ENCODE measurements at places on chromosomes 3 and 15. TPM values are rescaled to one million over a fixed set of nuclear protein-coding genes. Genes with fewer than 3 reads are reported as not detected.

- DNase-seq = no peak
Observed at GRCh38 chr15:44692659-44693058, 18.5 kb downstream of the PATL2 start.

DNA sequence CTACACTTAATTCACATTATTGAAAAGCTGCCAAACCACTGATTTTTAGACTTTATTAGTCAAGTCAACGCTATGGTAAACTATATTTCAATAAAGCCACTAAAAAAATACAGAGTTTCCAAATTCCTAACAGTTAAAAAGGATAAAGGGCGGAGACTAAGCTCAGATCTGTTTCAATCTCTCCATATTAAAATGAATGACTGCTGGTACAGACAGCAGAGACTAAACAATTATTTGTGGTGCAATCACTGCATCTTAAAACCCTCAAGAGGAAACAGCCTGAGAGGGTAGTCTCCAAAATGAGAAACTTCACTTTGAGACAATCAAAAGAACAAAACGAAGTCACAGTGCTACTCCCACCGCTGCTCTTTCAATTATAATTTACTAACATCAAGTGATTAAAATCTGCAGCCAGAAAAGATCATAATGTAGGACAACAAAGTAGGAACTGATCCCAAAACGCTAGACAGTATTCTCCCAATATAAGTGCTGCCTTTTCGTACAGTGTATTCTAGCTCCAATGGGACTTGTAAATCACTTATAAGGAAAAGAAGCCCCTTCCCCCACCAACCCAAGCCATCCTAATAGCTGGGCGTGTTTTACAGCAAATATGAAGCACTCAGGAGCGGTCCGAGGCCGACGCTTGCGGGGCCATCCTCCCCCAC is 1.2 kb downstream of the UBP1 start:
- no peak for DNase-seq

DNA sequence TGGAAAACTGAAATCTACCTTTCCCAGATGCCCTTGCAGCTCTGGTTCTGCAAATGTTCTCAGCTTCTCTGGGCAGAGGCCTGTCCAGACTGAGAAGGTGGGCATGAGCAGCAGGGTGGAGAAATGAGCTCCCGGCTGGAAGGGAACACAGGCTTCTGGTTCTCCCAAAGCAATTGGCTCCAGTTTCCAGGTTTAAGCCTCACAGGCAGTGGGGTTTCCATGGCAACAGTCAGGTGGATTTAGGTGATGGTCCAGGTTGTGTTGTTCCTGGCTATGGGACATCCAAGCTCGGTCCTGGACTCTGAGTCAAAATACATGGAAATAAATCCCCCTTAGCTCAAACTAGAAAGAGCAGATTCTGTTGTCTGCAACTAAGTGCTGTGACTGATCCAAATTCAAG is 94.6 kb upstream of the IQSEC1 start:
- DNase-seq = no peak

GRCh38 chr3:169668072-169668956 is 4.8 kb upstream of the MECOM start:
- DNase-seq = no peak

The FRG2C gene
- not detected for total RNA-seq

- DNase-seq = no peak
Observed at GRCh38 chr3:48024401-48024800, 8.2 kb upstream of the MAP4 start.

The ANKRD34C gene
- total RNA-seq = 0.66 TPM

GRCh38 chr3:60598671-60599070 is 652.6 kb downstream of the FHIT start:
- DNase-seq = no peak

DNA sequence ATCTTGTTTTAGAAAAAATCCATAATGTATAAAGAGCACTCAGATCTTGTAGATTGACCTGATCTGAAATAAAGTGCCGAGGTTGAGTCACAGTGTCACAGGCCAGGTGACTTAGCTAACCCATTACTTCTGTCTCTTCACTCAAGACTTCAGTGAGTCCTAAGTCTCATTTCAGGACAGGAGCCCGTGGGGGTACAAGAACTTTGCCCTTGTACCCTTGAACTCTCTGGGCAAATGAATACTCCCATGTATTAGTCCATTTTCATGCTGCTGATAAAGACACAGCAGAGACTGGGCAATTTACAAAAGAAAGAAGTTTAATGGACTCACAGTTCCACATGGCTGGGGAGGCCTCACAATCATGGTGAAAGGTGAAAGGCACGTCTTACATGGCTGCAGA is 160.2 kb downstream of the ZPLD1 start:
- DNase-seq = no peak
